ENCODE measurements at places on chromosomes 5 and 9.

- no peak for DNase-seq
These were observed 100.5 kb upstream of the GNAQ start for GRCh38 chr9:78131969-78132700.

GRCh38 chr5:13511442-13511841, 433.0 kb downstream of the DNAH5 start:
- no peak for DNase-seq

GRCh38 chr9:14752271-14752670, 29.7 kb upstream of the CER1 start:
- no peak for DNase-seq

DNA sequence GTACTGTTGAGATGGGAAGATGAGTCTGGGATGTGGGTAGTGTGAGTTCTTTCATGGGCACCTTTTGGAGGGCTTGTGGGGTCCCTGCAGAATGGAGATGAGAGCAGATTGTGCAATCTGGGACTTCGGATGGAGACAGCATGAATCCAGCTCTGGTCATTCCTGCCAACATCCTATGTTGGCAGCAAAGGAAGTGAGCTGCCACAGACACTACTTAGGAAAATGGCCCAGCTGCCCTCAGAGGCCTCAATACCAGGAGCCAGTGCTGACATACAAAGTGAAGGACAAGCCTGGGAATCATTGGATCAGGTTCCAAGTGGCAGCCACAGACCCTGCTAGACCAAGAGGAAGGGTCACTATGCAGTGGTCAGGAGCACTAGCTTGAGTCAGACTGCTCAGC, 402.8 kb downstream of the CDK5RAP2 start:
- DNase-seq: no peak

- no peak for DNase-seq
These were observed 152.2 kb downstream of the GADD45G start for GRCh38 chr9:89756891-89757537.

DNA sequence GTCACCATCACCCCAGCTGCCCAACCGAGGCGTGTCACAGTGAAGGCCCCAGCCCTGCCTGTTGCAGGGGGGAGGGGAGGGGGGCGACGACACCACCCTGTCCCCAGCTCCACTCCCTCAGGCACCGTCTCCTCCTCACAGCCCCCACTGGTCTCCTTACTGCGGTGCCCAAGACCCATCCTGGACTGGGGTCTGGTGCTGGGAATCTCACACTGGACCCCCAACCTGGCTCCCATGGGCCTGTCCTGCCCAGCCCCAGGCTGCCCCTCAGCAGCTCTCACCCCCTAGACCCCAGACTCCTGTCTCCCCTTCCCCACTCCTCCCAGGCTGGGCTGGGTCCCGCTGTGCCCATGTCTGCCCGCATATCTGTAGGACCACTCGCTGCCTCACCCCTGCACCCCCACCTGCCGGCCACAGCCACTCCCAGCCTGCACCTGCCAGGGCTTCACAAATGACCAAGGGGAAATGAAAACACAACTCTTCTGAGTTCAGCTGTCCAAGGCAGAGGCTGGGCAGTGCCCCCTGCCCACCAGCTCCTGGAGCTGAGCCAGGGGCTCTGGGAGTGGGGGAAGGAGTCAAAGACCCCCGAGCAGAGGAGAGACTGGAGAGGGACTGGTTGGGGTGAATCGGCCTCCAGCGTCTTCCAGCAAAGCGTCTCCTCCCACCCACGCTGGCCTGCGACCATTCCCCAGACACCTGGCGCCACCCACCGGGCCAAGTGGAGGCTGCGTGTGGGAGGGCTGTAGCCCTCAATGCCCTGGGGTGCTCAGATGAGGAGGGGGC, 32.6 kb upstream of the EGFL7 start:
- peak; percentile 63 for DNase-seq

DNA sequence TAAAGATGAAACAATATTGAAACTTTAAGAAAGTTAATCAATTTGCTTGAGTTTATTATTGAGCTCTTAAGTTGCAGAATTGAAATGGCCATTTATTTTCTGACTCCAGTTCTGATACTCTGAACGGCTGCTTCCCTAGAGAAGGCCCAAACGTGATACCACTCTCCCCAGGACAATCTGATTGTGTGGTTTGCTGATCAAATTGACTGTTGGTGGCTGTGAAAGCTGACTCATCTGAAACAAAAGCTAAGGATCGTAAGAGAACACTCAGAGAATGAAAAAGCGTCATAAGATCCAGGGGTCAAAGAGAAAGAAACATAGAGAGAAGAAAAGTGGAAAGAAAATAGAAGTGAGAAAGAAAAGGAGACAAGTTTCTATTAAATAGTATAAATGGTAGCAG, 147.2 kb downstream of the IZUMO3 start:
- no peak for DNase-seq

GRCh38 chr9:14811844-14812243, 89.3 kb upstream of the CER1 start:
- no peak for DNase-seq

DNA sequence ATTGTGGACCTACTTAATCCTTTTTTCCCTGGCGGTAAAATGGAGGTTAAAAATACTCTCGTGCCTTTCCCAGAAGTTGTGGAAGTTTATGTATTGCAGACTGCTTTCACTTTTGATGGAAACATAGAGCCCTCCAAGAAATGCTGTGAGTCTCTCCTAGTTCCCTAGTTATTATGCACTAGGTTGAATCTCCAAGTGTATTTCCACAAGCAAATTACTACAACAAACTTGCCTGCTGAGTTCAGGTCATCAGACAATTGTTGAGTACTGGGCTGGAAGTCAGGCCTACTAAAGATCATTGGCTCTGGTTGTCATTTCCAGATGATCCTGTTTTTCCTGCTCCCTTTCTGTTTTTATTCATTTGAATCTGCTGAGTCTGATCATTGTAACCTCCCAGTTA, 104.1 kb downstream of the CD180 start:
- DNase-seq: no peak

DNA sequence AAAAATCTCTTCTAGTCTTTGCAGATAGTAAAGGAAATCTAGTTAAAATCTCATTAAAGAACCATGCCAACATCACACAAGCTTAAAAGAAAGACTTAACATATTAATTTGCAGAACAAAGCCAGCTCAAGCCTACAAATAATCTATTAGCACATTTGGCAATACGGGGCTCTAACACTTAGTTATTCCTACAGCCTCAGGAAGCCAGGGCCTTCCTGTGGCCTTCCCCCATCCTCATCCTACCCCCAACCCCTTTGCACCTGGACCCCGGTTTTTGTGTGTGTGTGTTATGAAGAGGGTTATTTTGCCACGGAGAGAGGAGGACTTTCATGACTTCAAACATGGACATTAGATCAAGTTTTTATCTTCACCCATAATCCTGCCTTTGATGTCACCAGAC, 64.6 kb downstream of the FOXB2 start:
- no peak for DNase-seq

- DNase-seq: no peak
These were observed 156.8 kb upstream of the TBC1D2 start for GRCh38 chr9:98412101-98412842.

DNA sequence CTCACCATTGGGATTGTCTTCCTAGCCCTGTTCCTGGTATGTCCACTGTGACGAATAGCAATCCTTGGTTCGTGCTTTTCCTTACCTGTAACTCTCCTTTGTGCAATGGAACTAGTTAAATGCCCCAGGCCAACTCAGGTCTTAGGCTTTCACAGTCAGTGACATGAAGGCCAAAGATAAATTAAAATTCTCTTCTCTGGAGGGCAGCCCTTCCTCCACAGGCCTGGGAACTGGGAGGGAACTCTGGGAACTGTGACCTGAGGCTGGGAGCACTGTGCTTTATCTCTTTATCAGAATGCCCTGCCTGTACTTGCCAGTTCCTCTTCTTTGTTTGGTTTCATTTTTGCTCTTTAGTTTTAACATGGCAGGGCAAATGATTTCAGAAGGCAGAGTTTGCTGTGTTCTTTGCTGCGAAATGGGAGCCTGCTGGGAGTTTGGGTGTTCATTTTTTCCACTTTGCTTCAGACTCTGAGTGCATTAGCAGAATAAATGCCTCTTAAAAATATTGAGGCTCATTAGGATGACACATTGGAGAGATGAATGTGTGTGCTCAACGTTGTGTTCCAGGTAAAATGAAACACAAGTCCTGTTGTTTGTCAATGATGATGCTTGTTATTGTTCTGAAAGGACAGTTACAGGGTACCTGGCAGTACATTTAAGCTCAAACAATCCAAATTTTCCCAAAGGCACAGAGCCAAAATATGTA, 118.1 kb downstream of the NUDT12 start:
- DNase-seq: no peak

DNA sequence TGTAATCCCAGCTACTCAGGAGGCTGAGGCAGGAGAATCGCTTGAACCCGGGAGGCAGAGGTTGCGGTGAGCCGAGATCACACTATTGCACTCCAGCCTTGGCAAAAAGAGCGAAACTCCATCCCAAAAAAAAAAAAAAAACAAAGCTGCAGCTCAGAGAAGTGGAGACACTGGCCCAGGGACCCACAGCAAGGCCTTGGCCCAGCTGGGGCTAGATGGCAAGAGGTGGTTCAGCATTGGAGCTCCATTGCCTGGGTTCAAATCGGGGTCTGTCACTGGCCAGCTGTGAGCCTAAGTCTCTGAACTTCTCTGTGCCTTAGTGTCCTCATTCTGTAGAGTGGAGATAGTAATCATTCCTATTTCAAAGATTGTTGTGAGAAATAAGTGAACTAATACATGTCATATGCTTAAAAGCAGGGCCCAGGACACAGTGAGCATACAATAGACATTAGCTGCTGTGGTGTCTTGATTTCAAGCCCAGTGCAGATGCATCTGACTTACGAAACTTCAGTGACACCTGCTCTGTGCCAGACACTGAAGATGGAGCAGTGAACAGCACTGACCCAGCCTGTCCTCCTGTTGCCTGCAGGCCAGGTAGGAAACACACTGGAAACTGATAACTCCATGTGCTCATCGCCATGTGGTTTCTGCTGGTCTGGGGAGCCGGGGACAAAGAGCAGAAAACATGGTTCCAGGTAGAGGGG, 127.7 kb downstream of the C9orf50 start:
- no peak for DNase-seq

GRCh38 chr9:87149799-87150198, 202.5 kb upstream of the GAS1 start:
- DNase-seq: peak; percentile 22

DNA sequence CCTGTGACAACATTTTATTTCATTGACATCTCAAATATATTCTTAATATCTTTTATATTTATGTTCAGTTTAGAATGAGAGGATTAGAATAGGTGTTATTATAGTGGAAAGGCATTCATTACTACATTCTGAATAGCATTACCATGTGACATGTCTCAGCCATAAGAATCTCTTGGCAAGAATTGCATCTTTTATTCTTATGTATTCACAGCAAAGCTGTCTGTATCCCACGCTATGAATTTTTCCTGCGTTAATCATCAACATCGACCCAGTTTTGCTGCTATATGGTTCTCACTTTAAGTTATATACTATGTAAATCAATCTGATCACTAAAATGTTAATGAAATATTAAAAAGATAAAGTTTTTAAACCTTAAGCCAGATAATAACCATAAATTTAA, 248.6 kb downstream of the TMEM232 start:
- DNase-seq: no peak

DNA sequence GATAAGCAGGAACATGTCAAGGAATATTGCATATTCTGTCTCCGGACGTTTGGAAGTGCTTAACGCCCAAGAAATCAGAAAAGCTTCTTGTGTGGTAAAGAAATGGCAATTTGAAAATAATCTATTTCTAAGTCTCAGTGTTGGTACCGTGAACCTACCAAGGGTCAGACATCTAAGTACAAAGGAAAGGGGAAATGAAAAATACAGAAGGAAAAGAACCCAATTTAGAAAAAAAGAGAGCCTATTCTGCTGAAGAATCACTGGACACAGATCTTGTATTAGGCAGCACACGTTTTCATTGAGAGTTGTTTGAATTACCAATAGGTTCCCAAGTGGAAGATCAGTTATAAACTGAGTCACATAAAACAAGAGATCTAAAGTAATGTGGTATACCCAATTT, 46.9 kb upstream of the CEP78 start:
- DNase-seq: no peak

GRCh38 chr9:87596862-87597261, 99.2 kb downstream of the DAPK1 start:
- DNase-seq: peak; percentile 30

GRCh38 chr5:105503950-105504349, 1941.4 kb upstream of the NUDT12 start:
- DNase-seq: no peak

DNA sequence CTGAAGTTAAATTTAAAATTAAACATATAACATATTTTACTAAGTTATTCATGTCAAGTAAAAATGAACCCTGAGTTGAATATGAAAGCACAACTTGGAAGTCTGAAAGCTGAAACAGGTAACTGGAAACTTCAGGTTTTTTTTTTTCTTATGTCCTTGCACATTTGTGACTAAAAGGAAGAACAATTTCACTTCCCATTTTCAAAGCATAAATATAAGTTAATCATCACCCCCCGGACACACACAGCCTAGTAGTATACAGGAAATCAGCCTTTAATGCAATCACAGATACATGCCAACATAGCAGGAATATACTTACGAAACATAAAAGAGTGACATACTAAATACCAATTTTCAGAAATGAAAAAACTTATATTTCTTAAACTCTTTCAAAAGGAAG, 225.9 kb downstream of the RFX3 start:
- DNase-seq: no peak

- no peak for DNase-seq
These were observed 276.8 kb upstream of the MAP3K1 start for GRCh38 chr5:56538580-56538979.

- no peak for DNase-seq
These were observed 56.1 kb downstream of the FGF18 start for GRCh38 chr5:171475596-171475995.

Measured in AG20443 (cell line).